ENCODE measurements at places on chromosomes 12 and 14. TPM values are rescaled to one million over a fixed set of nuclear protein-coding genes. Genes with fewer than 3 reads are reported as not detected.

GRCh38 chr12:75816897-75817296, 214.7 kb downstream of the PHLDA1 start:
- no peak overlapping the region for H3K4me3 ChIP-seq
- no peaks in the 10 kb centered on the region for H3K27me3 ChIP-seq
- DNase-seq: peak; percentile 13
- no peaks in the 10 kb centered on the region for H3K36me3 ChIP-seq
- no peak overlapping the region for H3K27ac ChIP-seq

PTGDR gene
- 0.66 TPM for total RNA-seq

ALDH1L2 gene
- 0.69 TPM for total RNA-seq

DNA sequence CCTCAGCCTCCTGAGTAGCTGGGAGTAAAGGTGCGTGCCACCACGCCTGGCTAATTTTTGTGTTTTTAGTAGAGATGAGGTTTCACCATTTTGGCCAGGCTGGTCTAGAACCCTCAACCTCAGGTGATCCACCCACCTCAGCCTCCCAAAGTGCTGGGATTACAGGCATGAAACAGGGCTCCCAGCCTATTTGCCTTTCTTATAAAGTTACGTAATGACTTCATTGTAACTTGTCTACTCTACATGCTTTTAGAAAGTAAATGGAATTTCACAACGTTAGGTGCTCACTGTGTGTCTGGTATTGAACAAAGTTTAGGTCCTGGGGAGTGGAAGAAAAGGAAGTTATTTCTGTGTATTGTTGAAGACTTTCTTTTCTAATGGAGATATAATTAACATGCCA, 12.5 kb downstream of the CFAP251 start:
- DNase-seq: no peak
- no peaks in the 10 kb centered on the region for H3K4me1 ChIP-seq
- no peaks in the 10 kb centered on the region for H3K27me3 ChIP-seq
- no peak overlapping the region for H3K4me3 ChIP-seq
- no peak overlapping the region for H3K27ac ChIP-seq

CINP gene
- 66.0 TPM for total RNA-seq

DNA sequence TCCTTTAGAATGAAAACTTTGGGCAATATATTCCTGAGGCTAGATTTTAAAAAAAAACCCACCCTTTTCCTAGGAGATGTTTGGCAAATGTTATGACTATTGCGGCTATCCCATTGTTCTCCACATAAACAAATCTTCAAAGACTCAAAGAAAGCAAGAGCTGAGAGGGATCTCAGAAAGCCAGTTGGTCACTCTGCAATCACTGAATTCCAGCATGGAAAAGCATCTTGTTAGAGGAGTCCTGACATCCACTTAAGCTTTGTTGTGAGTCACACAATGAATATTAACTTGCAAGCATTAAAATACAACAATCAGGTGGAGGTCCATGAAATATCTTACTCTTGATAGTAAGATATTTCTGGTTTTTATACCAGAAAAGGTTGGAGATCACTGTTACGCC, 11.0 kb upstream of the PTPRB start:
- no peak for DNase-seq
- H3K27me3 ChIP-seq: no peaks in the 10 kb centered on the region
- no peaks in the 10 kb centered on the region for H3K4me1 ChIP-seq
- H3K36me3 ChIP-seq: no peaks in the 10 kb centered on the region

- H3K4me3 ChIP-seq: no peak overlapping the region
- no peaks in the 10 kb centered on the region for H3K36me3 ChIP-seq
- H3K4me1 ChIP-seq: no peaks in the 10 kb centered on the region
These were observed 1929.9 kb upstream of the SEL1L start for GRCh38 chr14:83463500-83464098.

RHNO1 gene
- 41.9 TPM for total RNA-seq

DNA sequence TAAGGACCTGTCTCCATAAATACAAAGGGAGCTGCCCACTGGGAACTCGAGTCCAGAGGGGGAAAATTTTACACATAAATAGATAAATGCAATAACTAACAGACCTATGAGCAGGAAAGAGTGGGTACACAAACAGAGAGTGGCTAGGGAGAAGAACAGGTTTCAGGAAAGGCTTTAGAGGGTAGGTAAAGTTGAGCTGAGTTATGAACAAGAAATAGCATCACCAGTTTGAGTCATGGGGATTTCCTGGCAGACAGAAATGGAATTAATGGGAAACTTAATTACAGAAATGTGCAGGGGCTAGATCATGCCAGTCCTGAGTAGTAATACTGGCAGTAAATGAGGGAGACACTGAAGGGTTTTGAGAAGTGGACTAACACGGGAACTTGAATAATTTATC, 58.0 kb upstream of the CCDC175 start:
- DNase-seq: no peak
- peaks cover 7% of the 10 kb centered on the region for H3K27me3 ChIP-seq
- no peak overlapping the region for H3K4me3 ChIP-seq
- no peaks in the 10 kb centered on the region for H3K36me3 ChIP-seq
- H3K4me1 ChIP-seq: no peaks in the 10 kb centered on the region
- no peak overlapping the region for H3K27ac ChIP-seq

FAM90A1 gene
- not detected for total RNA-seq

TRPV4 gene
- total RNA-seq: not detected

DNA sequence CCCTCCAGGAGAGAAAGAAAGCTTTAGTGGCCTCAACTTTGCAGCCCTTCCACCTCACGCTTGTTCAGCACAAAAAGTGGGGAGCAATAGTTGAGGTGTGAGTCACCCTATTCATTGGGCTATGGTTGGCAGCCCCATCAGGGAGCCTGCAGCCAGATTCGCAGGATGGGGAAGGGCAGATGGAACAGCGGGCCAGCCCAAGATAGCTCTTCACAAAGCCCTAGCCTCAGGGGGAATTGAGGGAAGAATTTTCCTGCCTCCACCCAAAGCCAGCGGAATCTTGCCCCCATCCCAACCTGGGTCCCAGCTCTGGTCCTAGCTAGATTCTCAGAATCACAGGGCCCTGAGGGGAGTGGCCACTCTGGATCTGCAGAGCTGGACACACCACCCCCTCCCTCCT, 3.6 kb upstream of the KRT5 start:
- H3K4me3 ChIP-seq: no peak overlapping the region
- DNase-seq: no peak
- no peak overlapping the region for H3K27ac ChIP-seq
- no peaks in the 10 kb centered on the region for H3K27me3 ChIP-seq
- H3K36me3 ChIP-seq: no peaks in the 10 kb centered on the region
- peaks cover 17% of the 10 kb centered on the region for H3K4me1 ChIP-seq

Measured in CD8-positive, alpha-beta memory T cell (primary cell).